ENCODE measurements at places on chromosomes 4 and X. TPM values are rescaled to one million over a fixed set of nuclear protein-coding genes. Genes with fewer than 3 reads are reported as not detected.

GRCh38 chrX:149145845-149146285 is 359.2 kb downstream of the IDS start:
- no peak for DNase-seq

GRCh38 chrX:30833896-30834295 is 55.2 kb downstream of the TAB3 start:
- no peak for DNase-seq

GRCh38 chr4:143091862-143092261 is 92.9 kb upstream of the USP38 start:
- DNase-seq, result no peak

Gene CCNB3
- total RNA-seq, result 0.08 TPM

DNA sequence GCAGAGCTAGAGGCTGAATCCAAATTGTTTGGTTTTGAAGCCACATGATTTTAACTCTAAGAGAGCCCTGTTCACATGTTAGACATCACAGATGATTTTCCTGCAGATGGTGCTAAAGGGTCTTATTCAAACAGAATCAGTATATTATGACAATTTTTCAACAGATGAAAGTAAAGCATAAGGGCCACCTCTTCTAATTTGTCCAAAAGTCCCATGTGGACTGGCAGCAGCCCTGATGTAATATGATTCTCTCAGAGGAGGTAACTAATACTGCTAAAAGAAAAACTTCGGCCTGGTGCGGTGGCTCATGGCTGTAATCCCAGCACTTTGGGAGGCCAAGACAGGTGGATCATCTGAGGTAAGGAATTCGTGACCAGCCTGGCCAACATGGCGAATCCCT is 26.0 kb upstream of the SETD7 start:
- no peak for DNase-seq

GRCh38 chr4:30402276-30402675 is 317.9 kb upstream of the PCDH7 start:
- DNase-seq, result no peak

DNA sequence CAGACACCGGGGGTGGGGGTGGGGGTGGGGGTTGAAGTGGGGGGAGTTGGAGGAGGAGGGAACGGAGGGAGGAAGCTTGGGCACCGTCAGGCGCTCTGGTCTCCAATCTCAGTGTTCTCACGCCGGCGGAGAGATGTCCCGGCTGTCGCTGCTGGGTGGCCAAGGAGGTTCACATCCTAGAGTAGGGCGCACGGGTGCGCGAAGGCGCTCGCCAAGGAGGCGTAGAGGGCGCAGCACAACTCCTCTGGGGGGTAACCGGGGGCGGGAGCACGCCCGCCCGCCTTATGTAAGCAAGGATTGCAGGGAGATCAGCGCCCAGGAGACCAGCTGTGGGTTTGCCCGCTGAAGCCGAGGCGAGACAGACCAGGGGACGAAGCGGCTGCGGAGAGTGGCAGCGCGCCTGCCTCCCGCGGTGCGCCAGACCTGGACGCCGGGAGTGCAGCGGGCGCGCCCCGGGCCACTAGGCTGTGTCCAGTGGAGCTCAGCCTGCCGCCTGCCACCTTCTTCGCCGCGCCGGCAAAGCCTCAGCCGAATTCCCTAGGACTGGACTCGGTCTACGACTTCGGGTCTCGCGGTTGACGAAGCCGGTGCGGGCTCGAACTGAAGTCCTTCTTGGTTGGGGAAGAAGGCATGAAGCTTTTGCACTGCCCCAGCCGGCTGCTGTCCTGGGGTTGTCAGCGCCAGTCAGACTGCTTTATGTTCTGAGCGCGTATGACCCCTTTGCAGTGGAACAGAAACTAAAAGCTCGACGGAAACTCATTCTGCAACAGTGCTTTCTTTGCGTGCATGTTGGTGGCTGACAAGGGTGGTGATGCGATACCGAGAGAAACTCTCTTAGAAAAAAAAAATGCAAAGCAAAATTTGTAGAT is 707 bp upstream of the UNC5C start:
- DNase-seq, result peak; percentile 91

Gene RHOXF2B
- total RNA-seq, result not detected

DNA sequence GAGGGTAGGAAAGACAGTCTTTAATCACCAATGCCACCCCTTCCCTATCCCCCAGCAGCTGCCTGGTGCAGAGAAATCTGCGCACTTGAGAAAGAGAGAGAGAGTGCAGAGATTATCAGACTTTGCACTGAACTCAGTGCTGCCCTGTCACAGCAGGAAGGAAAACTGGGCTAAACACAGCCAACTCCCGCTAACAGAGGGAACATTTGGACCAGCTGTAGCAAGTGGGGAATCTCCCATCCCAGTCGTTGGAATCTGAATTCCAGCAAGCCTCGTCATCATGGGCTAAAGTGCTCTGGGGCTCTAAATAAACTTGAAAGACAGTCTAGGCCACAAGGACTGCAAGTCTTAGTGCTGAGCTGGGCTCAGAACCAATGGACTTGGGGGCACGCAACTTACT is 168.7 kb downstream of the DLG3 start:
- DNase-seq, result no peak

- DNase-seq, result no peak
These were observed 22.3 kb upstream of the VSIG1 start for GRCh38 chrX:108022491-108023089.

DNA sequence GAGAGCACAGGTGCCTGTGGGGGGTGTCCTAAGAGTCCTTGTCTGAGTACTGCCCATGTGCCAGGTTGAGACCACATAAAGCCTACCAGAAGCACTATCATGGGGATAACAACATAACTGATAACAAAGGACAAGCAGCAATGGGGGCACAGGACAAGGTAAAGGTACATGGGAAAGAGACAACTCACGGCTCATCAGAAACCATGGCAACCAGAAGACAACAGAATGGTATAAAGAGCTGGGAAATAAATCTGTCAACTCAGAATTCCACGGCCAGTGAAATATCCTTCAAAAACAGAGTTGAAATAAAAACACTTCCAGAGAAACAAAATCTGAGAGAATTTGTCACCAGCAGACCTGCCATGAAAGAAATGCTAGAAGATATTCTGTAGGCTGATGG is 20.0 kb downstream of the CENPU start:
- DNase-seq, result no peak

DNA sequence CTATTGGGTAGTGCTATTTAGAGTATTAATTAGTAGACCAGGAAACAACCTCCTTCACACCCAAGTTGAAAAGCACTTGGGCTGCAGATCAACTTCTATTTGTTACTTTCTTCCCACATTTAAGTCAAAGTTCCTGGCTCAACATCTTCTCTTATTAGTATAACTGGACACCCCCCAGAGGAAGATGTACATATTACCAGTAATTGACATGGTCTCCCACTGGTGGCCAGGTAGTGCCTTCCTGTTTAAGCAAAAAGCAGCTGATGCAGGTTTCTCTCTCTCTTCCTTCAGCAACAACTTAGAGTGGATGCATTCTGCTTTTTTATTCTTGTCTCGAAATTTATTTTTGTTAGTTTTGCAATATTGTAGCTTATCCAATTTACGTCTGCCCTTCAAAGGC is 438.1 kb downstream of the GBA3 start:
- no peak for DNase-seq

Gene TCEAL3
- total RNA-seq, result 42.0 TPM

- no peak for DNase-seq
These were observed 103.4 kb downstream of the DDIT4L start for GRCh38 chr4:100086766-100087431.

GRCh38 chr4:185115827-185116232 is 27.2 kb upstream of the SLC25A4 start:
- DNase-seq, result peak; percentile 90

- DNase-seq, result no peak
These were observed 100.9 kb downstream of the LIMCH1 start for GRCh38 chr4:41638866-41639265.

DNA sequence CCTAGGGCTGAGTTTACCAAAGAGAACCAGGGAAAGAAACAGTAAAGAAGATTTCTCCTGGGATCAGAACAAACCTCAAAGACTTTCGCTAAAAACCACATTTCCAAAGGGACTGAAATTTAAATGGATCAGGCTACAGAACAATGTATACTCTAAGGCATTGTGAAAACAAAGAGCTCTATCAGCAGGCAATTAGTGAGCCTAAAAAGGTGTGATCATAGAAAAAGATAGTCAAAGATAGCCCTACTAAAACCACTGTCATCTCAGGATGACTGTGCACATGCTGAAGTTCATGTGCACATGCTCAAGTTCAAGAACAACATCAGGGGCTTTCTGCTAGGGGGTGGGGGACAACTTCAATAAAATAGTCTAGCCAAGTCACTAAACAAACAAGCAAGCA is 12.9 kb upstream of the SMIM10L2A start:
- no peak for DNase-seq
